Ascending aorta (tissue), 2 donors: ENCODE measurements at places on chromosomes 2 and 18.

DNA sequence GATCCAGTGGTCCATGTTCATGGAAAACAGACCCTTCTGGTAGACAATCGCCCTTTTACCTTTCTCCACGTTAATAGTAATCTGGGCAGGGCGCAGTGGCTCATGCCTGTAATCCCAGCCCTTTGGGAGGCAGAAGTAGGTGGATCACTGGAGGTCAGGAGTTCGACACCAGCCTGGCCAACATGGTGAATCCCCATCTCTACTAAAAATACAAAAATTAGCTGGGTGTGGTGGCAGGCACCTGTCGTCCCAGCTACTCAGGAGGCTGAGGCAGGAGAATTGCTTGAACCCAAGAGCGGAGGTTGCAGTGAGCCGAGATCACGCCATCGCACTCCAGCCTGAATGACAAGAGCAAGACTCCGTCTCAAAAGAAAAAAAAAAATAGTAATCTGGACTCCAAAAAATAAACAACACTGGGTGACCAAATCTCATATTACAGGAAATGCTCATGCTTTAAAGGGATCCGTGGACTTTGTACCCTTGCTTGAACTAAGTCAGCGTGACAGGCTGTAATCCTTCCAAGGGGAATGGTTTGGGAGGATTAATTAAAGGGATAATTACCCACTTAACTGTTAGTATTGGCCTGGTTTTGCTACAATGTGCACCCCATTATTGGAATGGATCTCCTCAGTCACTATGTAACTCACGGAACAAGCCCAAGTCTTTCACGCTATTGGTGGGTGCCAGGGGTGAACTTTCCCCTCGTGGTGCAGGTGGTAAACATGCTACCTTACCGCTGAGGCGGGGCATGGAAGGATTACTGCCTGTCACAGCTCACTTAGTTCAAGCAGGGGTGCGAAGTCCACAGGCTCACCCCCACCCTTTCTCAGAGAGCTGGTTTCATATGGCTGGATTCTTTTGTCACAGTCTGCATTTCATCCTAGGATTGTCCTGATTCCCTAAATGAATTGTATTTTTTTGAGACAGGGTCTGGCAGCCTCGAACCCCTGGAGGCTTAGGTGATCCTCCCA lies 36.7 kb downstream of the PROC start:
- H3K4me3 ChIP-seq = no peak overlapping the region
- H3K4me1 ChIP-seq = no peaks in the 10 kb centered on the region
- H3K27ac ChIP-seq = no peak overlapping the region
- H3K27me3 ChIP-seq = no peaks in the 10 kb centered on the region
- H3K36me3 ChIP-seq = no peaks in the 10 kb centered on the region

DNA sequence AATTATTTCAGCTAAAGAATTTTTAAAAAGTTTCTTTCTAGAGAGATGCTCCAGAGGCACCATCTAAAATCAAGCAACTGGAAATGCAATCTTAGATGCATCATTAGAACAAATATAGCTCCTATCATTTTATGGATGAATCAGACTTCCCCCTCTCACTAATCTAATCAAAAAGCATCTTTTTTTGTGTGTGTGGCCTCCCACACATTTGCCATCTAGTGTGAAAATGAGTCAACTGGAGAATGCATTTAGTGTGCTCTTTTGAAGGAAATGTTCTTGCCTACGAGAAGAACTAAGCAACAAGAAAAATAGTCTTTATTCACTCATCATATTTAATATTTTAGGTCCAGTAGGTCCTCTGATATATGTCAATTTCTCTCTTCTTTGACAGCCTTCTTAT lies 39.5 kb upstream of the FIGN start:
- H3K36me3 ChIP-seq = no peaks in the 10 kb centered on the region
- DNase-seq = no peak
- H3K27me3 ChIP-seq = no peaks in the 10 kb centered on the region
- H3K4me1 ChIP-seq = peaks cover 10% of the 10 kb centered on the region
- H3K27ac ChIP-seq = no peak overlapping the region

GRCh38 chr2:190254063-190254850 lies 65.4 kb downstream of the HIBCH start:
- no peak for DNase-seq
- no peak overlapping the region for H3K27ac ChIP-seq
- no peaks in the 10 kb centered on the region for H3K4me1 ChIP-seq

GRCh38 chr18:48161911-48162698 lies 231.6 kb upstream of the SMAD2 start:
- H3K36me3 ChIP-seq = no peaks in the 10 kb centered on the region
- H3K27ac ChIP-seq = peak overlapping the region; percentile 94
- peaks cover 12% of the 10 kb centered on the region for H3K4me1 ChIP-seq
- no peak for DNase-seq
- no peaks in the 10 kb centered on the region for H3K27me3 ChIP-seq

DNA sequence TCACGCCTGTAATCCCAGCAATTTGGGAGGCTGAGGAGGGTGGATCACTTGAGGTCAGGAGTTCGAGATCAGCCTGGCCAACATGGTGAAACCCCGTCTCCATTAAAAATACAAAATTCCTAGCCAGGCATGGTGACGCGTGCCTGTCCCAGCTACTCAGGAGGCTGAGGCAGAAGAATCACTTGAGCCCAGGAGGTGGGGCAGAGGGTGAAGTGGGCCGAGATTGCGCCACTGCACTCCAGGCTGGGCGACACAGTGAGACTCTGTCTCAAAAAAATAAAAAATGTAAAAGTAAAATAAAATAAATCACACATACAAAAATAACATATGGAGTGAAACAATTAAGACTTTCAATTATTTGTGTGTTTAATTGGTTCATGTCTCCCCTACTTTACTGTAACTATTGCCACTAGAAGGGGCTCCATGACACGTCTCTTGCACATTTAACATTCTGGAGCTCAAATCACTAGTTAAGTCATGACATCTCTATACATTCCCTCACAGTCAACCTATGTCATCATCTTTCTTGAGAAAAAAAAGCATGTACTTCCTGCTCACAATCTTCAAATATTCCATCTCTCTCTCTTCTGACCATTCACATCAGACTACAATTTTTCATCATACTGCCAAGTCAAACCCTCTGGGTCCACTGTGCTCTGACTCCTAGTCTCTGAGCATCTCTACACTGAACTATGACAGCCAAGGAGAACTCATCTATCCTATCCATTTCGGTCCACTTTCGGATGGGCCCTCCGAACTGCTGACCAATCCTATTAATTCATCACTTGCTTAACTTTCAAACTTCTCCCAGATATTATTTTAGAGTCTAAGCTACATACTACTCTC lies 6.7 kb downstream of the GFPT1 start:
- H3K27me3 ChIP-seq = no peaks in the 10 kb centered on the region
- DNase-seq = no peak
- no peak overlapping the region for H3K4me3 ChIP-seq

DNA sequence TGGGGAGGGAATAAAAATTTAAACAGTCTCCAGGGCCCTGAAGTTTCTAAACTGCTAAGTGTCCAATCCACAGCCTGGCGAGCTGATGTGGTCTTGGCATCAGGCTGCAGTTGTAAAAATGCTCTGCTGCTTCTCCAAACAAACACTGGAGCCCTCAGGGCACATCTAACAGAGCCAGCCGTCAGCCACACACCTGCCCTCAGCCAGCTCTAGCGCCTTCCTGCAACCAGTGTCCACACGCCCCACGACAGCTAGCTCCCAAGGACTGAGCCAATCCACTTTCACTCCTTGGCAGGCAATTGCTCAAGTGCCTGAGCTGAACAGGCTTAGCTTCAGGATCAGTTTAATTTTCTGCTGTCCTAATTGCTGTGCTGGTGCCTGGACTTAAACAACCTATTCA lies 446.4 kb upstream of the RAB12 start:
- no peak overlapping the region for H3K27ac ChIP-seq
- no peaks in the 10 kb centered on the region for H3K4me1 ChIP-seq
- no peak overlapping the region for H3K4me3 ChIP-seq
- no peak for DNase-seq
- no peaks in the 10 kb centered on the region for H3K36me3 ChIP-seq
- H3K27me3 ChIP-seq = no peaks in the 10 kb centered on the region

- H3K27ac ChIP-seq = no peak overlapping the region
- no peaks in the 10 kb centered on the region for H3K4me1 ChIP-seq
- no peaks in the 10 kb centered on the region for H3K27me3 ChIP-seq
- peaks cover 51% of the 10 kb centered on the region for H3K36me3 ChIP-seq
- DNase-seq = no peak
Measured at GRCh38 chr2:61196671-61197070, 34.7 kb downstream of the C2orf74 start.

GRCh38 chr2:67032076-67032475 lies 365.1 kb upstream of the ETAA1 start:
- H3K4me3 ChIP-seq = no peak overlapping the region
- no peak overlapping the region for H3K27ac ChIP-seq
- H3K36me3 ChIP-seq = no peaks in the 10 kb centered on the region
- no peaks in the 10 kb centered on the region for H3K27me3 ChIP-seq
- no peaks in the 10 kb centered on the region for H3K4me1 ChIP-seq

GRCh38 chr2:213086050-213086449 lies 65.4 kb downstream of the IKZF2 start:
- no peak overlapping the region for H3K27ac ChIP-seq
- H3K36me3 ChIP-seq = no peaks in the 10 kb centered on the region
- no peaks in the 10 kb centered on the region for H3K27me3 ChIP-seq
- DNase-seq = no peak
- H3K4me3 ChIP-seq = no peak overlapping the region
- H3K4me1 ChIP-seq = peaks cover 3% of the 10 kb centered on the region

DNA sequence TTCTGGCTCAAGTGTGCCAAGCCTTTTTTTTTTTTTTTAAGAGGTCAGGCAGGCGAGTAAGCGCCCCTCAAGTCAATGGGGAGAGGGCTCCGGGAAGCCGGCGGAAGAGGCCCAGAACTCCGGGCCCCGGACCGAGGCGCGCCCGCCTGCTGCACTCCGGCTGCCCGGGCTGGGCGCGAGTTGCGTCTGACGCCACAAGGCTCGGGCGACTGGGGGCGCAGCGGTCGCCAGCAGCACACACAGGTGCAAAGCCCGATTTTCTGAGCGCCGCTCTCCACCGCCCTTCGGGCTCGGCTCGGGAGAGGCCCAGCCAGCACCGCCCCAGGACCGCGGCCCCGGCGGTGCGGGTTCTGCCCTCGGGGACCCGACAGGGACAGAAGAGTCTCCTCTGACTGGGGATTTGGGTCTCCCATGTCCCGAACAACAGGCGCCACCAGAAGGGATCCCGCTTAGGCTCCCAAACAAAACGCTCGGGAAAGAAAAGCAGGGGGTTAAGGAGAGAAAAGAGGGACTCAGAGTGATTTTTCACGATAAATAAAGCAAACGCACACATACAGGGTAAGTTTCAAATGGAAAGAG lies 787 bp downstream of the ERBB4 start:
- peak overlapping the region; percentile 79 for H3K4me3 ChIP-seq
- no peaks in the 10 kb centered on the region for H3K27me3 ChIP-seq
- peak overlapping the region; percentile 86 for H3K27ac ChIP-seq
- no peaks in the 10 kb centered on the region for H3K4me1 ChIP-seq

DNA sequence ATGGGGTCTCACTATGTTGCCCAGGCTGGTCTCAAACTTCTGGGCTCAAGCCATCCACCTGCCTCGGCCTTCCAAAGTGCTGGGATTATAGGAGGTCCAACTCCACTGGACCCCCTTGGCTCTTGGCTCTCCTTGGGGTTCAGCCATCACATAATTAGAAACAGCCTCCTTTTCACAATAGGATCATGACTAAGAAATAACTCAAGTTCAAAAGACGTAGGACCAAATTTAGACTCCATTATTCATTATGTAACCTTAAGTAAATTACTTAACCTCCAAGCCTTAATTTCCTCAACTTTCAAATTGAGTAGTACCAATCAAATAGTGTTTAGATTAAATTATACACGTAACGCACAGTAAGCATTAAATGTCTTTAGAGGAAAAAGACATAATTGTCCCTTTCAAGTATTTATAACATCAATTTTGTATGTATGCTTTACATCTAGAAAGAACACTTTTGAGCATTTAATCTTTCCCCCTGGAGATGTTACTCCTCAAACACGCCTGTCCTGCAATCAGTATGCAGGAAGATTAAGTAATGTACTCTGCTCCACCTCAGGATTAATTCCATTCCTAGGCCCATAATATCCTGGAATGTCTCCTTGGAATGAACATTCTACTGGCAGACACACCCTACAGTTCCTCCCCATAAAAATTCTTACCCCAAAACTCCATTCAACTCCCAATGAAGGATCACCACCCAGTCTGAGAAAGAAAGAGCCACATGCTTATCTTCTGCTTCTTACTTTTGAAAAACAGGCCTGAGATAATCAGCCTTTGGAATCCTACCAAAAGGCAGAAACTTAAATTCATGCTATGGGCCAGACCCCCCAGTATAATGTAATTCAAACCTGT lies 49.1 kb downstream of the COBLL1 start:
- no peak overlapping the region for H3K4me3 ChIP-seq
- H3K27me3 ChIP-seq = no peaks in the 10 kb centered on the region
- DNase-seq = no peak
- no peaks in the 10 kb centered on the region for H3K36me3 ChIP-seq
- H3K4me1 ChIP-seq = peaks cover 6% of the 10 kb centered on the region

DNA sequence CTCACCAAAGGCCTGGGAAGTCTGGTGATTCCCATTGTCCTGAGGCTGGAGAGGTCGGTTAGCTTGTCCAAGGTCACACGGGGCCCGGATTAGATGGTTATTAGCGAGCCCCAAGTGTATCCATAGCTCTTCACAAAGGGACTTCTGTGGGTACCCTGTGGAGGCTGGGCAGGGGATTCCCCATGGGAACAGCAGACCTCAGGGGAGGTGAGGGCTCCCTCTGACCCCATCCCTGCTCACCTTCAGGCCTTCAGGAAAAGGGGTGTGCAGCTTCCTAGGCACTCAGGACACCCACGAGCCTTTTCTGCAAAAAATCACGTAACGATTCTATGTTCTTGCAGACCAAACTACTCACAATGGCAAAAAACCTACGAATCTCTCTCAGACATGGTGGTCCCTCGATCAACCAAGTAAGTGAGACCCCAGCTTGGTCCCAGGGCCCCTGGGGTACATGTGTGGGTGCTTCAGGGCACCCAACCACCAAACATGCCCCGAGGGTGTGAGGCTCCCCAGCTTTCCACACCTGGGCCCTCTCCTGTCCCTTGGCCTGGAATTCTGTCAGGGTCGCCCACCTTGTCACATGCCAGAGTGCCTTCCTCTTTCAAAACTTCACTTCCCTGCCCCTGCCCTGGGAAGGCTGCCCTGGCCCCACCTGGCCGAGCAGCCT lies 40.3 kb downstream of the PDIA6 start:
- H3K4me3 ChIP-seq = no peak overlapping the region
- H3K36me3 ChIP-seq = no peaks in the 10 kb centered on the region
- no peaks in the 10 kb centered on the region for H3K4me1 ChIP-seq
- no peak overlapping the region for H3K27ac ChIP-seq
- DNase-seq = no peak
- no peaks in the 10 kb centered on the region for H3K27me3 ChIP-seq

GRCh38 chr2:228675646-228676045 lies 494.2 kb upstream of the SPHKAP start:
- peaks cover 3% of the 10 kb centered on the region for H3K4me1 ChIP-seq
- no peak overlapping the region for H3K4me3 ChIP-seq
- no peaks in the 10 kb centered on the region for H3K36me3 ChIP-seq
